ENCODE measurements at places on chromosomes 1 and 21.

DNA sequence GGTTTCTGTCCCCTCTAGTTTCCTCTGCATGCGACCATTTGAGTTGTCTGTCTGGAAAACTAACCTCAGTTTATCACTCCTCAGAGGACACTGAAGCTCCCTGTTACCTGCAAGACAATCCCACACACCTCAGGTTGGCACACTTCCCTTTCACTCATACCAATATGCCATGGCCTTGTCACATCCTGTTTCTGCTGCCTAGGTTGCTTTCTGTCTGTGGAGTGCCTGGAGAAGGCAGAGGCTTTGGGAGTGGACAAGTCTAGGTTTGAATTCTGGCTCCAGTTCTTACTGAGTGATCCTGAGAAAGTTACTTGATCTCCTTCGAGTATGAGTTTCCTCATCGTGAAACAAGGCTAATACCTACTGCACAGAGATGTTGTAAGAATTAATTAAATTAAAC lies 171.5 kb upstream of the CACYBP start:
- DNase-seq = no peak

DNA sequence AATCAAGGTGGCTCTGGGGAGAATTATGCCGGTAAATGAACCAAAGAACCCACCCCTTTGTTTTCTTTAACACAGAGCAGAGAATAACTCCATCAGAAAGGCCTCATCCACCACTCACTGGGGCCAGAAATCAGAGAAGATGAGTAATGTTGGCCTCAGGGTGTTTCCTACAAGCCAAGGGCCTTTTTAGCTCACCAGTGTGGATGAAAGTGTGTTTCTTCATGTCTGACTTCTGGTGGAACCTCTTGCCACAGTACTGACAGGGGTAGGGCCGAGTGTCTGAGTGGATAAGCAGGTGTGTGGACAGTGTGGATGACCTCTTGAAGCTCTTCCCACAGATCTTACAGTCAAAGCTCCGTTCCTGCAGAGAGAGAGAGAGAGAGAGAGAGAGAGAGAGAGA lies 8.3 kb downstream of the GFI1 start:
- DNase-seq = peak; percentile 28

DNA sequence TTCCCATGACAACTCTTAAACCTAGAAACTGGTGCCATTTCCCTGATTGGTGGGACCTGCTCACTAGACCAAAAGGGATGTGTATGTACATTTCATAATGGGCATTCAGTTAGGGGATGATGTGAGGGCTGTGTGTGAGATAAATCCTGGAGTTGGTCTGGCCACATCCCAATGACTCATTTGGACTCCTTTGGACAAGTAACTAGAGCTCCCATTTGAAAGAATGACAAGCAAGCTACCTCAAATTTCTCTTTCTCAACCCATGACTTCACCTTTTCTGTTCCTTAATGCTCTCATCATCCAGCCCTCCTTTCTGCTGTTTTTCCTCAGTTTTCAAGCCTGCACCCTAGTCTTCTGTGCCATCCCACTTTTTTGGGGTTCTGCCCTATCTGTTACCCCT lies 27.9 kb downstream of the EBNA1BP2 start:
- no peak for DNase-seq

- DNase-seq = no peak
These were observed 10.1 kb upstream of the ZNF362 start for GRCh38 chr1:33246171-33246570.

DNA sequence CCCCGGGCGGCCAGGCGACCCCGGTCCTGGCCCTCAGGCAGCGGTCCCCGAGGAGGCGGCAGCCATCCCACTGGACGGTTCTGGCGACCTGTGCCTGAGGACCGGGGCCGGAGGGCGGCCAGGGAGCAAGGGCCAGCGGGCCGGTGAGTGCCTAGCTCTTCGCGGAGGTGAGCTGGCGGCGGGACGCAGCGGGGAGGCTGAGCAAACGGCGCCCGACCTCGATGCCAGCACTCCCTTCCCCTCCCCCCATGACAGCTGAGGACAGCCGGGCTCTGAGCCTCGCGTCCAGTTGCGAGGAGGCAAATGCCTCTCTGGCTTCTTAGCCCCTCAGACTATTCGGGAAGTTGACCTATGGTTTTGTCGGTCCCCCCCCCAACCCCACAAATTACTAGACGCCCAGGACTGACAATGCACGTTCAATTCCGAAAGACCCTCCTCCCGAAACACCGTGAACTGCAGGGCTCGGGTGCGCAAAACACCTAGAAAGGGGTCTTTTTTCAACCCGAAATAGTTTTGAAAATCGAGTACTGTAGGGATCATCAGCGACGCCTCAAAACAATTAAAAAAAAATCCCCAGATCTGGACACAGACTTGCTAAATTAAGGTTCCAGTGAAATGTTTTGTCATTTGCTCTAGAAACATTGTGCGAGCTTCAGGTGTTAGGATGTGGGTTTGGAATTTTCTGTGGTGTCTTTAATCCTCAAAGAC lies 8.3 kb downstream of the CDKN2C start:
- DNase-seq = peak; percentile 19

- no peak for DNase-seq
These were observed 457.0 kb downstream of the USP25 start for GRCh38 chr21:16186742-16187141.

DNA sequence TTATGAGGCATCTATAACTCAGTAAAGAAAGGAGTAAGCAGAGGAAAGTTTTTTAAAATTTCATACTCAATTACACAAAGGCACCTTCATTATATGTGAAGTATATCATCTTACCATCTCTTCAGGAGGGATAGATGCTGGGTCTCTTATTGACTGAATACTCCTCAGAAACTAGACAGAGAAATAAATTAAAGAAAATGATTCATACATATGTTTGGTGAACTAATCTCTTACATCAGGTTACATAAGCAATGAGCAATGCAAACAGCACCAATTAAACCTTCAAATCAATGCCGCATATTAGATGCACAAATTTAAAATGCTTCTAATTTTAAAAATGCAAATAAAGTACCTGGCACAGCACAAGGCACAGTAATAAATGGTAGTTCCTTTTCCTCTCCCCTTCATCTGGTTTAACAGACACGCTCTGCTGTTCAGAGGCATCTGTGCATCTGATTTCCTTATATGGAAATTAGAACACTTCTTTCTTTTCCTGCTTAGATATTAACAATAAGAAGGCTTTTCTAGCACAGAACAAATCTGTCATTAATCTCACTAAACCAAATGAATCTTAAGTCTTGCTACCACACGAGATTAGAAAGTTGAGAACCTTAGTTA lies 20.0 kb downstream of the SCYL3 start:
- peak; percentile 6 for DNase-seq

- peak; percentile 44 for DNase-seq
These were observed 19.6 kb downstream of the FH start for GRCh38 chr1:241499910-241500309.

GRCh38 chr1:19764848-19765247 lies 34.9 kb downstream of the TMCO4 start:
- no peak for DNase-seq

GRCh38 chr1:226939438-226940028 lies 561 bp upstream of the COQ8A start:
- DNase-seq = peak; percentile 24

DNA sequence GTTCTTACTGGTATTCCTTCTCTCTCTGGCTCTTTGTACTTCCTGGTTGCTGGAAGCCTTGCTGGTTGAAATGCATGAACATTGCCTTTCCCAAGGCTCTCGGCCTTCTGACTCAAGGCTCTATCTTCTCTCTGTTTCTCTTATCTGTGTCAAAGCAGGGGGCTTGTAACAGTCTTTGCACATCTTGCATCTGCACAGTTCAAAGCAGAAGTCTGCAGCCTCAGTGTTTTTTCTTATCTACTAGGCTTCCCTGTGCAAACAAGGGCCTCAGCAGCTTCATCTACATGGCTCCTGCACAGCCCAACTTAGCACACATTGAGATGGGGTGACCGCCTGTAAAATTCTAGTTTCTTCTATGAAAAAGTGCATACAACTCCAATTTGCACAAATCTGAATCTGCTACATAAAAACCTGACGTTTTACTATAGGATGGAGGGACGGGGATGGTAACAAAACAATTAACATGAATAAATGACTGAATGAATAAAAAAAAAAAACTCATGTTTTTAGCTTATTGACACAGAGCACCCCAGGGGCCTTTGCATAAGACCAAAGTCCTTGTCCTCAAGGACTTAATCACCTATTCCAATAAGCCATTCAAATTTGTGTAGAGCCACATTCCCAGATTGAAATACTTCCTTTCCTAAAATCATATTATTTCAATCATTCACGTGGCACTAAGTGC lies 458.3 kb downstream of the LMO4 start:
- DNase-seq = no peak

DNA sequence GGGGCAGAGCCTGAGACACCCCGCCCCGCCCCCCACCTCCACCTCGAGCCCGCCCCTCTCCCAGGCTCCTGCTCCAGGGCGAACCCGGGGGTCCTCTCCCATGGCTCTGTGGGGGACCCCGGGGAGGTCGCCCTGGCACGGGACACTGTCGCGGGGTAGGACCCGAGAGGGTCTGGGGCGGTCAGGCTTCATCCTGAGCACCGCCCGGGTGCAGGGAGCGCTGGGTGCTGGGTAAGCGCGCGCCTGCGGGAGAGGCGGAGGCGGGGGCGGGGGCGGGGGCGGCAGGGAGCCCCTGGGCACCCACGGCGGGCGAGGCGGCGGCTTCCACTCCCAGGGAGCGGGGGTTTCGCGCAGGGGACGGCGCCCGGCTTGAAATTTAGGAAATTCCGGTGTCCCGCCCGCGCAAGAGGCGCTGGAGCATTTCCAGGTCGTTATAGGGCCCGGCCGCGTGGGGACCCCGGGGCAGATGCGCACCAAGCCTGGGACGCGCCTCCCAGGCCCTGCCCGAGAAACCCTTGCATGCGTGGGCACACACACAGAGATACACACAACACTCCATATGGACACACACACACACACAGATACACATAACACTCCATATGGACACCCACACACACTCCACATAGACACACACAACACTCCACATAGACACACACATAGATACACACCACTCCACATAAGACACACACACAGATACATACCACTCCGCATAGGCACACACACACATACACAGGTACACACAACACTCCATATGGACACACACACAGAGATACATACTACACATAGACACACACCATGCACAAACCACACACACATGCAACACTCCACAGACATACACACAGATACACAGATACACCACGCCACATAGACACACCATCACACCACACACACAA lies 48.7 kb upstream of the SLC19A1 start:
- DNase-seq = no peak

GRCh38 chr1:230189341-230189740 lies 122.3 kb downstream of the GALNT2 start:
- DNase-seq = no peak

Data from HFFc6 (cell line).